HT1080 (cell line): ENCODE measurements at places on chromosomes 2 and 18. TPM values are rescaled to one million over a fixed set of nuclear protein-coding genes. Genes with fewer than 3 reads are reported as not detected.

Gene GCG
- 0.16 TPM in 1 of 2 replicates, not detected in the other for total RNA-seq

Gene ANKRD30BL
- total RNA-seq: not detected in 2 replicates

Gene VWA3B
- total RNA-seq: not detected in 2 replicates

Gene CENPA
- total RNA-seq: 29.3 and 42.8 TPM in 2 replicates

Gene L3MBTL4
- 0.43 TPM in 1 of 2 replicates, not detected in the other for total RNA-seq

Gene GALNT13
- total RNA-seq: 0.21 and 0.33 TPM in 2 replicates

Gene UGT1A8
- not detected in 2 replicates for total RNA-seq
